H9 (cell line): ENCODE measurements at places on chromosomes 11 and 22.

GRCh38 chr11:106017093-106017492, 4.9 kb downstream of the MSANTD4 start:
- no peak for DNase-seq

- DNase-seq: no peak
These were observed 861.4 kb downstream of the NTM start for GRCh38 chr11:132231656-132232347.

GRCh38 chr22:24077416-24077815, 66.3 kb downstream of the CABIN1 start:
- no peak for DNase-seq

- no peak for DNase-seq
These were observed 96.8 kb downstream of the ATM start for GRCh38 chr11:108319541-108320145.

GRCh38 chr22:26464312-26464711, 19.3 kb downstream of the HPS4 start:
- no peak for DNase-seq

DNA sequence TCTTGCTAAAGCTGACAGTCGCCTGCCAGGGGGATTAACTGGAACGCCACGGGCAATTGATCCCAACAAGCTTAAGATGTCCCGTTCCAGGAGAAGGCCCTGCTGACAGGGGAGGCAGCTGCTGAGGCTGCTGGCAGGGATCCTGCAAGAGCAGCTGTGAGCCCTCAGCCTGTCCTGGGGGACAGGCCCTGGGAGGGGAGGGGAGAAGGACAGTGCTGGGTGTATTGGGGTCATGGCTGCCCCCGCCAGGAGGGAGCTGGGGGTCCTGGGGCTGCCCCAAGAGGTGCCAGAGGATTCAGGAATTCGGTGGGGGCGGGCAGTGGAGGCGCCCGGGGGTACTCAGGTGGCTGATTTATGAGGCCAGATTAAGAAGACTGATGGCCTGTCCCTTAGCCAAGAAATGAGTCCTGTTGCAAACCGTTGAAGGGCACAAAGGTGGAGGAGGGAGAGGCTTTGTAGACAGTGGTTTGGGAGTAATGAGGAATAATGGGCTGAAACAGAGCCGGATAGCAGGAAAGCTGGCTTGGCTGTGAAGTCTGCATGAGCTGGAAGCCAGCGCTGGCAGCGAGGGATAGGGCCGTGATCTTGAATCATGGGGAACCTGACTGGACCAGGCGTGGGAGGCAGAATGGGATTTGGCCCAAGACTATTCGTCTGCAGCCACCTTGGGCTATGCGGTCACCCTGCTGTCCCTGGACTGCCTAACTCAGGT, 133.5 kb downstream of the CACNA1I start:
- DNase-seq: no peak

- DNase-seq: peak; percentile 76
These were observed 469 bp upstream of the OSBP2 start for GRCh38 chr22:30694171-30694639.

GRCh38 chr11:72030472-72031045, 31.9 kb downstream of the IL18BP start:
- no peak for DNase-seq

DNA sequence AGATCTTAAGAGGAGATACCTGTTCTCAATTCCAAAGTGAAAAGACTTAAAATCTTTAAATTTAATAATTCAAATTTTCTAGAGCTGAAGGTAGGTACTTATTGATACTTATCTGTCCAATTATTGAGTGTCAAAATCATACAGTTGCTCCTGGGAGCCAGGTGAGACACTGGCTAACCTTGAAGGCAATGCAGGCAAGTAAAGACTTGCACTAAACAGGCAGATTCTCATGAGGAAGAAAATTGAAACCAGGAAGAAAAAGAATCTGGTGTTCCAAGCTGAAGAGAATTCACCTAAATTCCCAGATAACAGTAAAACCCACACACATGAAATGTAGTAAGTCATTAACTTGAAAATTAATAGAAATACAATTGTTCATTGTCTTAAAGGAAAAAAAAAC, 30.3 kb downstream of the VSIG10L2 start:
- no peak for DNase-seq

DNA sequence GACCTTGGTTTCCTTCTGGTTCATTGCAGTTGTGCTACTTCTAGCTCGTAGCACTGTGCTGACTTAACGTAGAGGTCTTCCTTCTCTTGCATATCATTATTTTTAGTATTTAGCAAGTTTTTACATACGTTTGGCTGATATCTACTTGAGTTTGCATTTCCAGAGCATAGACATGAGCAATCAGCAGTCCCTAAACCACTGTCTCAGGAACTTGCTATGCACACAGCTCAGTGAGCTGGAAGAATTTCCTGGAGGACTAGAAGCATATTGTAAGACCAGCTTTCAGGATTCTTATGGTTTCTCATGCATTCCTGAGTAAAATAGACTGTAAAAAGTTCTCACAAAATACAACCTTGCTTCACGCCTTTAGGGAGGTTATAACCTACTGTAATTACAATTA, 226.7 kb upstream of the PDGFD start:
- no peak for DNase-seq

GRCh38 chr22:25085930-25086901, 113.4 kb upstream of the CRYBB3 start:
- DNase-seq: no peak

DNA sequence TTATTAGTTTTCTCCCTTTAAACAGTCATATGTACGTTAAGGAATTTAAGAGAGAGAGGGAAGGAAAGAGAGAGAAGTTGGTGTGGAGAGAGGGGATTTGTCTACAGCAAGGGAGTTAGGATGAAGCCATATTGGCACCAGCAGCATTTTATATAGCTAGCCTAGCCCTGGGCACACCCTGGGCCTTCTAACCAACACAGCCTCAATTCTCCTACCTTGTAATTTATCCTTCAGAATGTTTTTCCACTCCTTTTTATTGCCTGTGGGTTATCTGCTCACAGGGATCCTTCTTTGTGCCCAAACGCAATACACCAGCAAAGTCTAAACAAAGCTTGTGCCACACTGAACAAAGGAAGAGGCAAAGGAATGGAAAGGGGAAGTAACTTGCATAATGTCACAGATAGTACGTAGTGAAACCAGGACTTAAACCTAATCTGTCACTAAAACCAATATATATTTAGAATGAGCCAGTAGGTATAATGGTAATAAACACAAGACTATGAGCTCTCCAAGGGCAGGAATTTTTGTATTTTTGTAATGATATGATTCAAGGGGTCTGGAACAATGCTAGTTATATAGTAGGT, 613.8 kb upstream of the TENM4 start:
- no peak for DNase-seq

GRCh38 chr22:23241562-23242472, 61.5 kb downstream of the BCR start:
- no peak for DNase-seq

DNA sequence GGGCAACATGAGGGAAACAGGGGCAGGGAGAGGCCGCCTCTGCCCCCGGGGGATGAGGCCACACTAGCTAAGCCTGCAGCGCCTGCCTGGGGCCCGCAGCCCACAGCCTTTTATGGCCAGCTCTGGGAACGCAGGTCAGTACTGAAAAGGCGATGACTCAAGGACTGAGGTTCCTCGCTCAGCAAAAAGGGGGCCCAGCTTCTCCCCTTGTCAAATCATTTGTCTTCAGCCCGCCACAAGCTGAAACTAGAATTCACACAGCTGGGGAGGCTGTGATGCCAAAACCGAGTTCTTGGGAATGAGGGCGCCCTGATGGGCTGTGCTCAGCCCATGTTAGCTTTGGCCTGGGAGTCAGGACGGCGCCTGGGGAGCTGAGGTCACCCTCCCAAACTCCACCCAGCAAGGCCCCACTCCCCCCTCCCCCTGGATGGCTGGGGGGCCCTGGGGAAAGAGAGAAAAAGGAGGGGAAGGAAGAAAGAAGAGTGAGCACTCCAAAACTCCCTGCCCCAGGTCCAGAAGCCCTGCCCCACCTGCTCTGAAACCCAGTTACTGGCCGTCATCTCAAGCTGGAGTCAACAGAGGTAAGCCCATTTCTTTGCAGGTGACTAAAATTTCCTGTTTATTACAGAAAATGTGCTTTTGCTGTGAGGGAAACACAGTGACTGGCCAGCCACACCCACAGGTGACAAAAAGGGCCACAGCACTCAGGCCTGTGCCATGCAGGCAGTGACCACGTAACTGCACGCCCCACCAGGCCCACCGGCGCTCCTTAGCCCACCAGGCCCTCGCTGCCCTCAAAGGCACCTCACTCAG, 13.7 kb downstream of the EHD1 start:
- DNase-seq: no peak

DNA sequence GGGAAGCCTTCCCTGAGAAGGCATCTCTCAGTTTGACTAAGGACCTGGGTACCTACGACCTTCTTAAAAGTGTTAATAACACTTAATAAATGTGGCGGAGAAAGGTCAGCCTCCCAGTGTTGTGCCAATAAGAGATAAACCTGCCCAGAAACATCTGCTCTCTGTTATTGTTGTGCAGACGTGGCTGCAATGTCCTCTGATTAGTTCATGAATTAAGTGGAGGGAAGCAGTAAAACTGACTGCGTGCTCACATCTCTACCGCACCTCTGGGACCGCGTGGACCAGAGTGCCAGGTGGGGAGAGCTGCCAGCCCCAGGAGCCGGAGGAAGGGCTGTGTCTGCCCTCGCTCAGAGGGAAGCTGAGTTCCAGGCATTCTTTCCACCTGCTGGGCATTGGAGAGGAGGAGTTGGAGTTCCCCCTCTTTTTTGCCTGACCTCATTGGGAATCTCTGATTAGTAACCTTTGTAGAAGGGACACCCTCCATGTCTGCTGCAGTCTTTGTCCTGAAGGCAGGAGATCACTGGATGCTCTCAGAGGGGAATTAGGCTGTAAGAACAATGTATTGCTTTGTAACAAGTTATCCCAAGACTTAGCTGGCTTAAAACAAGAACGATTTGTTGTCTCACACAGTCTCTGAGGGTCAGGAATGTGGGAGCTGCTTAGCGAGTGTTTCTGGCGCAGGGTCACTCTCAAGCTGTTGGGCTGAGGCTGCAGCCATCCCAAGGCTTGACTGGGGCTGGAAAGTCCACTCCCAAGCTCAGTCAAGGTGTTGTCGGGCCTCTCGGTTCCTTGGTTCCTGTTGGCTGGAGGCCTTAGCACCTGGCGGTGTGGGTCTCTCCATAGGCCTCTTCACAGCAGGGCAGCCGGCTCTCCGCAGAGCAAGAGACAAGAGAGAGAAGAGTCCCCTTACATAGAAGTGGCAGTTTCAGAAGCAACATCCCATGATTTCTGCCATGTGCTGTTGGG, 247.6 kb upstream of the TBCEL start:
- peak; percentile 66 for DNase-seq

- no peak for DNase-seq
These were observed 69.0 kb downstream of the LARGE1 start for GRCh38 chr22:33851240-33851639.

- no peak for DNase-seq
These were observed 34.6 kb upstream of the CRTAM start for GRCh38 chr11:122803716-122804115.

DNA sequence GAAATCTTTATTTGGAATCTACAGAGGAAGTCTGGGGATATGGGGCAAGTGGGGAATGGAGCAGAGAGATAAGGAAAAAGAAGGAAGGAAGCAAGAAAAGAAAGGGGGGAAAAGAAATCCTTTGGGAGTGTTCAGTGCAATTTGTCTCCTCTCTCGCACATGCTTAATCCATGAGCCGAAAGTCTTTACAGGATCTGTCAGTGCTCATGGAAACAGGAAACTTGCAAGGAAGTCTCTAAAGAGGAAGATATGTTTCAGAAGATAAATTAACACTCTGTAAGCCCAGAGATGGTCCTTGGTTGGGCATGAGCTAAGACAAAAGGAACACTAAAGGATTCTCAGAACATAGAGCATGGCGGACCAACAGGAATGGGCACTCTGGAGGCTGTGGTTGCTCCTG, 47.9 kb upstream of the FLI1 start:
- no peak for DNase-seq

DNA sequence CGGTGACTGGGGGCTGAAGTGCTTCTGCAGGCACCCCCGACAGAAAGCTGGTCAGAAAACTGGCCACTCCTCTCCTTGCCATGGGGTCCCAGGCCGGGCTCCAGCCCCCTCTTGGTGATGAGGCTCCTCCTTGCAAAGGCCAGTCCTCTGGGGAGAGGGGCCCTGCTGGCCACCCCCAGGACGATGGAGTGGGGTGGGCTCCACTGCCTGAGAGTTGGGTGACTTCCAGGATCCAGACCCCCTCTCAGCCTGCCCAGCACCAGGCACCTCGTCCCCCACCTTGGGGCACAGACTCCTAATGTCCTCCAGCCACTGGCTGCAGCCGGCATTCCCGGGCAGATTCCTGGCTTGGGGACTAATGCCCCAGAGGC, 441 bp upstream of the RPS6KA4 start:
- DNase-seq: no peak

- DNase-seq: no peak
These were observed 1.7 kb upstream of the CHCHD10 start for GRCh38 chr22:23769321-23769965.

- DNase-seq: no peak
These were observed 62.4 kb downstream of the MYH9 start for GRCh38 chr22:36325154-36326031.

- DNase-seq: no peak
These were observed 42.4 kb upstream of the GLYAT start for GRCh38 chr11:58774164-58774593.

- no peak for DNase-seq
These were observed 695.7 kb downstream of the BRD1 start for GRCh38 chr22:49132009-49132408.

GRCh38 chr11:75430714-75431532, 2.1 kb downstream of the KLHL35 start:
- no peak for DNase-seq

- peak; percentile 45 for DNase-seq
These were observed at the start of gene EPS8L2 for GRCh38 chr11:705646-706438. EPS8L2 (plus strand) TSS chr11:706231; CDS start chr11:709408, 3,177 bp downstream.

GRCh38 chr11:15775015-15775541, 581.3 kb downstream of the SOX6 start:
- DNase-seq: no peak

GRCh38 chr11:116984589-116984988, 113.6 kb downstream of the SIK3 start:
- DNase-seq: no peak

DNA sequence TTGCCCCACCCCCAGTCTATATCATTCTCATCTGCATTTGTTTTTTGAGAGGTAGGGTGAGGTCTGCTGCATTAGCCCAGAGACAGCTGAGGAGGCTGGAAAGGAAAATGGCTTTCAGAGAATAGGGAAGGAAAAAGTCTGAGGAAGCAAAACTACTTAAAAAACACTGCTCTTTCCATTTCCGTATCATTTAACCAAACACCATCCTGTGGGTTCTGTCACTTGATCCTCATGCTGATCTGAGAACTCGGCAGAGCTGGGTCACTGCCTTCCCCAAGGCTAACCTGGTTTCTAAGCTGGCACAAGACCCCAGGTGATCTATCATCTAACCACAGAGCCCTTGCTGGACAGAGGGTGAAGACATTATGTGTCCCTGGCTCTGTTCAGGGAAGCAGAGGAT, 1.2 kb downstream of the FOLR2 start:
- no peak for DNase-seq

DNA sequence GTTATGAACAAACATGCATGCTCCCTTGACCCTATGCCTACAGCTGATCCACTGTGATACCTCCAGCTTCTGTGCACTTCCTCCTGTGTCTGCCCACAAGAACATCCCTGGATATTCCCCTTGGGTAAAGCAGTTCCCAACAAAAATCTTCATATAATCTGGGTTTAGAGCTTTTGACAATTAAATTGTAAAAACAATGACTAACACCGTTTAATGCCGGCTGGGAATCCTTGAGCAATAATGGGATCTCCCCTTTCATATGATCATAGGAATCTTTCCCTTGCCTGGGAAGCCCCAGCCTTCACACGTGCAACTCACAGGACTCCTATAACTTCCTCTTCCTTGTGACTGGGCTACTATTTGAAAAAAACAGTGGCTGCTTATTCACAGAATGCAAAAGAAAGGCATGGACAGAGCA, 6.3 kb upstream of the ZC3H12C start:
- DNase-seq: no peak
